ENCODE measurements at places on chromosomes 7 and 10.
A peak's percentile ranks its signal among the peaks of the same experiment; 100 is the strongest.

GRCh38 chr7:20206104-20206896, 10.9 kb downstream of the MACC1 start:
- DNase-seq = no peak

DNA sequence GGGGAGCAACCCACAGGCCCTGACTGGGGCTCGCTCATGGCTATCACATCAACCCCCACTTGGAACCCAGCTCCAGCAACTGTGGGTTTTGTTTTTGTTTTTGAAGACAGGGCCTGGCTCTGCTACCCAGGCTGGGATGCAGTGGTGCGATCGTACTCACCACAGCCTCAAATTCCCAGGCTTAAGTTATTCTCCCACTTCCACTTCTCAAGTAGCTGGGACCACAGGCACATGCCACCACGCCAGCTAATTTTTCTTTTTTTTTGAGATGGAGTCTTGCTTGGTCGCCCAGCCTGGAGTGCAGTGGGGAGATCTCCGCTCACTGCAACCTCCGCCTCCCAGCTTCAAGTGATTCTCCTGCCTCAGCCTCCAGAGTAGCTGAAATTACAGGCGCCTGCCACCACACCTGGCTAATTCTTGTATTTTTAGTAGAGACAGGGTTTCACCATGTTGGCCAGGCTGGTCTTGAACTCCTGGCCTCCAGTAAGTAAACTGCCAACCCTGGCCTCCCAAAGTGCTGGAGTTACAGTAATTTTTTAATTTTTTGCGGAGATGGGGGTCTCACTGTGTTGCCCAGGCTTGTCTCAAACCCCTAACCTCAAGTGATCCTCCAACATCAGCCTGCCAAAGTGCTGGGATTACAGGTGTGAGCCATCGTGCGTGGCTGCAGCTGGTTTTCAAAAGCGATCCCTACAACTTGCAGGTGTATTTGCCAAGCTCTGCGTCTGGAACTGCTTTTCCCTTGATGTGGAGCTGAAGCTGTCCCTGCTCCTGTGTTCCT, 228.7 kb downstream of the SKIDA1 start:
- no peak for DNase-seq

- DNase-seq = peak; percentile 77
These were observed 4.3 kb downstream of the ELOVL3 start for GRCh38 chr10:102230264-102230860.

DNA sequence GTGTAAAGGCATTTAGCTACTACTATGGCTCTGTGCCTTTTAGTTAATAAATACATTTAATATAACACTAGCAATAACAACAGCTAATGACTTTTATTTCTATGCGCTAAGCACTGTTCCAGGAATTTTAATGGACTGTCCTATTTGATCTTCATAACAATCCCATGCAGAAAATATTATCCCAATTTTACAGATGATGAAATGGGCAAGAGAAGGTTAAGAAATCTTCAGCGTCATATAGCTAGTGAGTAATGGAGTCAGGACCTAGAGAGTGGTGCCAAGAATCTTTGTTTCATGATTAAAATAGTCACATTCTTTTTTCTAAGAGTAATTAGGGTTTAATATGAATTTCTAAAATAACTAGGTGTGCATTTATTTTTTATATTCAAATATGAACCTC, 32.4 kb downstream of the ACTA2 start:
- no peak for DNase-seq

DNA sequence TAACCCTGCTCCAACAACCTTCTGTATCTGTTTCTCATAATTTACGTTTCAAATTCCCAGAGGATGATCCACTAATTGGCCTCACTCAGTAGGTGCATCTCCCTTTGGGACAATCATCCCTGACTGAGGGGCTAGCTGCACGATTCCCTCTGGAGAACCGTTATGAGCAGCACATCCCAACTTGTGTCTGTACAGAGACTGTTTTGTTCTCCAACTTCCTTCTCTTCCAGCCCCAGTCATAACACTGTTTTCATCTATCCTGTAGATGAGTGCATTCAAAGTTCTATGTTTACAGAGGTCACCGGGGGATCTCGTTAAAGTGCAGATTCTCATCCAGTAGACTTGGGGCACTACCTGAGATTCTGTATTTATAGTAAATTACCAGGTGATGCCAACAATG, 187.2 kb downstream of the REEP3 start:
- no peak for DNase-seq

DNA sequence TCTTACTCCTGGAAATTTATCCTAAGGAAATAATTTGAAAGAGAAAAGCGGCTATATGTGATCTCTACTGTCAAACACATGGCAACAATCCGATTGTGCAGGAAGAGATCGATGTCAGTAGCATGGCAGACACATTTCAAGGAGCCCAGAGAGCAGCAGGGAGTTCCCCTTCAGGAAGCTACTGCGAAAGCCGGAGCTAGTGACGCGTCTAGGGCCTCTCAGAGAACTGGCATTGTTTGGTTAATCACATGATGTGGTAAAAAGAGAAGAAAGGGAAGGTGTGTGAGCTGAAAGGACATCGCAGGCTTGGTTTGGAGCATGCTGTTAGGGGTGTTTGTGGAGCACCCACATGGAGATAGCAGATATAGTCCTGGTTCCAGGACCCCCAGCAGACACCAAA, 74.9 kb downstream of the BEND7 start:
- no peak for DNase-seq

GRCh38 chr7:37440738-37441385, 7.8 kb downstream of the ELMO1 start:
- no peak for DNase-seq

- no peak for DNase-seq
These were observed 113.2 kb upstream of the SEM1 start for GRCh38 chr7:96822824-96823223.

DNA sequence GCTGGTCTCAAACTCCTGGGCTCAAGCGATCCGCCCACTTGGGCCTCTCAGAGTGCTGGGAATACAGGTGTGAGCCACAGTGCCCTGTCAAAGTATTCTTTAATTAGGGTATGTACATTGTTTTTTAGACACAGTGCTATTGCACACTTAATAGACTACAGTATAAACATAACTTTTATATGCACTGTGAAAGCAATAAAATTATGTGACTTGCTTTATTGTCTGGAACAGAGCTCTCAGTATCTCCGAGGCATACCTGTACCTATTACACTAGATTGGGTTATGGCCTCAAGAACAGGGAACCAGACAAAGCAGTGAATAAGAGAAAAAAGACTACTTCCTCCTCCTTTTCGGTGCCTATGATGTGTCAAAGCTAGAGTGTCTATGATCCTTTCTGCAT, 13.1 kb downstream of the ATOH7 start:
- DNase-seq = no peak

GRCh38 chr10:88525371-88526069, 57.6 kb downstream of the RNLS start:
- DNase-seq = no peak

DNA sequence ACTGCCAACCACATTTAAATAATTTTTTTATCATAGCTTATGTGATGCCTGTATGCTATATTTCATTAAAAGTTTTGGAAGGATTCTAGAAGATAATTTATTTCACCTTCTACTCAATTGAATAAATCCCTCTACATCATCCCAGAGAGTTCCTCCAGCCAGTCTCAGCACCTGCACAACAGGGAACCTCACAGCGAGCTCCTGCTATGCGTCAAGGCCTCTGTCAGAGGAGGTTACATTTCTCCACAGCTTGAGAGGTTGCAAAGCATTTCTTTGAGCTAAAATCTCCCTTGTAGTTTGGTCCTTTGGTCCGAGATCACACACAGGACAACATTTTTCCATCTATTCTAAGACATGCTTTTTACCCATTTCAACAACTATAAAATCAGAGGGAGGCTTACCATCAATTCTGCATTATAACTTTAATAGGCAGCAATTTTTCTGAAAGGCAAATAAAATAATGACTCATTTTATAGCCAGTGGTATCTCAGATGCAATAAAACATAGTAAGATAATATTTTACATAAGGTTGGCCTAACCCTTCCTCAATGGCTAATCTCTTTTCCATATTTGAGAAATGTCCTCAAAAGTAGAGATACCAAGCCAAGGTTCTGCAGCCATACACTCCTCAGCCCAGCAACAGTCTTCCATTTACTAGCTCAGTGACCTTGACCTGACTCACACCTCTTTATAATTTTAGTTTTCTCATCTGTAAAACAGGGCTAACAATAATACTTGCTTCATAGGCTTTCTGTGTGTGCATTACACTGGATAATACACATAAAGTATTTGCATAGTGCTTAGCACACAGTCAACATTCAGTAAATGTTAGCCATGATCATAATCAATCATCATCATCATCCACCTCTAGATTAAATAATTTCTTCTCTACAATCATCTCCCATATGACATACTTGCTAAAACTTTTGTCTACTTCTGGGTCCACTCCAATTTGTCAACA, 68.8 kb downstream of the DOCK4 start:
- no peak for DNase-seq

DNA sequence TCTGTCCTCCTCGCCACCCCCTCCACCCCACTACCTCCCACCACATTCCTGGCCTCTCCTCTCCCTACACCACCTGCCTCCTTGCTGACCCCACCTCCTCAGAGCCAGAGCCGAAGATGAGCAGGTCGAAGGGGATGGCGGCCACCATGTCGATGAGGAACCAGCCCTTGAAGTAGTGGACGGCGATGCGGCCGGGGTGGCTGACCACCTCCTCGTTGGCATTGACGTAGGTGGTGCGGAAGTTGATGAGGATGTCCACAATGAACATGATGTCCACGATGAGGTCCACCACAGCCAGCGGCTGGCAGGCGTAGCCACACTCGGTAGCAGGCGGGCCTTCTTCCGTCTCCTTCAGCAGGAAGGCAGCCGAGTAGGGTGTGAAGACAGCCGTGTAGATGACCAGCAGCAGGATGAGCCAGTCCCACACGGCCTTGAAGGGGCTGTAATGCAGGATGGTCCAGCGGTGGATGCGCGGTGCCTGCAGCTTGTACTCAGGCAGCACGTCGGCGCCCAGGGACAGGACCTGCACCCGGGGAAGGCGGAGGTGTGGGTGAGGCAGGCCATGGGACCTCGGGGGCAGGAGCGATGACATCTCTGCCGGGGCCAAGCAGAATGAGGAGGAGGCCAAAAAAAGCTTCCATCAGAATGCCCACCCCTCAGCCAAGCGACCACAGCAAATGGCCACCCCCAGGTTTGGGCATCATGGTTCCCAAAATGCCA, 25.6 kb downstream of the KCNH2 start:
- DNase-seq = no peak

GRCh38 chr7:99557196-99557607, 1.2 kb upstream of the ZNF655 start:
- no peak for DNase-seq

DNA sequence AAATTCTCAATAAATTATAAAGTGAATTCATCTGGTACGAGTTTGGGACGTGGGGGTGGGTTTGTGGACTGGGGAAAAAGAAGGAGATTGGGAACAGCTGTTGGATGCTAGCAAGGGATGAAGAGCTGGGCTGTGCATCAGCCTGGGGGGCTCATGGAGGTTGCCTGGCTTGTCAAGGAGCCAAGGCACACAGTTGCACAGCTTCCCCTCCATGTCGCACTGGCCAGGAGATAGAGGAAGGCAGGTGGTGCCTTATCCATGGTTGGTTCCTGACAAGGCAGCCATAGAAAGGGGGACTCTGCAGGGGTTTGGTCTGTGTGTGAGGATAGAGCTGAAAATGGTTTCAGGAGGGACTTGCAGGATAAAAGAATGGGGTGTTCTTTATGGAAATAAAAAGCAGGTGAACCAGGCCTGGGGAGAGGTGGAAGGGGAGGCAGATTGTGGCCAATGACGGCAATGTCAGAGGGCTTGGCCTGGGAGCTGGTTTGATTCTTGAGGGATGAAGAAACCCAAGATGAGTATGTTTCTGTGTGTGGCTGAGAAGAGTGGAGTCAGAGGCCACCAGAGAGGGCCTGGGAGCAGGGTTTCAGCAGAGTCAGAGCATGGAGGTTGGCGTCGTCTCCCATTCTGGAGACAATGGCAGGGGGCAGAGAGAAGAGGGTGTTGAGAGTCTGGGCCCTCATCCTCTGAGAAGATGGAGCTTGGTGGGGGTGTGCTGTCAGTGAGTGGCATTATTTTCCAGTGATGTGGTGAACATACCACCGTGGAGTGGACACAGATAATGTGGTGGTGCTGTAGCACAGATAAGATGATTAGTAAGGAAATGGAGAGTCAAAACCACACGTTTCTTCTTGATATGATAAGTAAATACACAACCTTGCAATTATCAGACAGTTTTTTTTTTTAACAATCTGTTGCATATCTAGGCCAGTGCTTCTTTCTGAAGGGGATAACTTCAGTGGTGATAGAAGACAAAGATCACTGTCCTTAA, 108.2 kb downstream of the PTPN20 start:
- DNase-seq = no peak

DNA sequence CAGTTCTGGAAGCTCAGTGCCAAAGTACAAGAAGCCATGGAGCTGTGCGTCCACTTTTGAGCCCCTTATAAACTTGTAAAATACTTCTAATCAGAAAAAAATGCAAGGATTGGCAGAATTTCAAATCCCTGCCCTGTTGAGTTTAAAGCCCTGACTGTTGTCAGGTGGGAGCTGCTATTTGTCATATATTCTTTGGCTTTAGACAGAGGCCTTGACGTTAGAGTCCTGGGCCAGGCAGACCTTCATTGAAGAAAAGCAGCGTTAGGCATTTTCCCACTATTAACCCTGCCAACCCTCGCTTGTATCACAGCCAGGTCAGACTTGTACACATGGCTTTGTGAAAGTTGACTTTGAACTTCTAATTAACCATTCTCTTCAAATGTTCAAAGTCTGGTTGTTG, 155.4 kb downstream of the TWIST1 start:
- DNase-seq = no peak

GRCh38 chr7:107234436-107234835, 65.6 kb downstream of the HBP1 start:
- no peak for DNase-seq

- no peak for DNase-seq
These were observed 23.8 kb downstream of the PALS2 start for GRCh38 chr7:24597014-24597413.

DNA sequence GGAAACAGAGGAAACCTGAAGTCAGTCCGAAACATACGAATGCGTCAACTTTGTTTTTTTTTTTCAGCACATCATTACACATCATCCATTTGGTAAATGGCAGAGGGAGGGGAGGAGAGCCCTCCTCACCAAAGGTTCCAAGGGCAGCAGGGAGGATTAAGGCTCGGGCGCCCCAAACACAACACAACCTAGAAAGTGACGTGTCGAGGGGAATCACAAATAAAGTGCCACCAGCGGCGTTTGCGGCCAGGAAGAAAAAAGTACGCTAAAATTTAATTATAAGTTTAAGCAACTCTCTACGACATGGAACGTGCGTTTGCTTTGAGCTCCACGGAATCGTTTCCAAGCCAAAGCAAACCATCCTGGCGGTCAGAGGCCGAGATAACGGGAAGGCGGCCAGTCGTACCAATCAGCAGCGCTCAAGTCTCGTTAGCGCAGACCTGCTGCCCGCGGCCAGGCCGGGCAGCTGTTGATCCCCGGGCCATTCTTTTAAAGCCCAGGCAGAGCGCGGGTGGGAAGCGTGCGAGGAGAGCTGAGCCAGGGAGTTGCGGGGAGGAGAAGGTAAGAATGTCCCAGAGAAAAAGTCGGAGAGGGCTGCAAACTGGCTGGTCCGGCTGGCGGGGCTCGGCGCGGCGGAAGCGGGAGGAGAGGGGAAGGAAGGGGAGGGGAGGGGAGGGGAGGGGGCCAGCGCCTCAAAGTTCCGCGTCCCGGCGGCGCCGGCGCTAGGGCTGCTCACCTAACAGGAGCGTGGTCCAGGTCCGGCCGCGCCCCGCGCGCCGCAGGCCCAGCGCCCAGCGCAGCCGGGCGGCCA, 719 bp downstream of the DPY19L1 start:
- peak; percentile 73 for DNase-seq
